ENCODE measurements at places on chromosomes 11 and 22. TPM values are rescaled to one million over a fixed set of nuclear protein-coding genes. Genes with fewer than 3 reads are reported as not detected.

DNA sequence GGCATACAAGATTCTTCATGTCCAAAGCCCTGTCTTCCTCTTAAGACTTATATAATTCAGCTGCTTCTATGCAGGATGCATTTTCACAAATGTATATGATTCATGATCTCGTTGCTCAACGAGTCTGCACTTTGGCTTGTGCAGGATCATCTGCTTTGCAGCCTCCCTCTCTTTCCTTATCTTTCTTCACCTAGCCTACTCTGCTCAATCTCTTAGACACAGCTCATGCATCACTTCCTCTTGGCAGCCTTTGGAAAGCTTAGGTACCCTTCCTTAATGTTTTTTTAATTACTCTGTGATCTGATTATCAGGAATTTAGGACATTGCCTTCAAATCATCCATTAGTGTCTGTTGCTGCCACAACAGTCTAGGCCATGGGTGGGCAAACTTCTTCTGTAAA is 673.8 kb downstream of the NELL1 start:
- DNase-seq: no peak

DNA sequence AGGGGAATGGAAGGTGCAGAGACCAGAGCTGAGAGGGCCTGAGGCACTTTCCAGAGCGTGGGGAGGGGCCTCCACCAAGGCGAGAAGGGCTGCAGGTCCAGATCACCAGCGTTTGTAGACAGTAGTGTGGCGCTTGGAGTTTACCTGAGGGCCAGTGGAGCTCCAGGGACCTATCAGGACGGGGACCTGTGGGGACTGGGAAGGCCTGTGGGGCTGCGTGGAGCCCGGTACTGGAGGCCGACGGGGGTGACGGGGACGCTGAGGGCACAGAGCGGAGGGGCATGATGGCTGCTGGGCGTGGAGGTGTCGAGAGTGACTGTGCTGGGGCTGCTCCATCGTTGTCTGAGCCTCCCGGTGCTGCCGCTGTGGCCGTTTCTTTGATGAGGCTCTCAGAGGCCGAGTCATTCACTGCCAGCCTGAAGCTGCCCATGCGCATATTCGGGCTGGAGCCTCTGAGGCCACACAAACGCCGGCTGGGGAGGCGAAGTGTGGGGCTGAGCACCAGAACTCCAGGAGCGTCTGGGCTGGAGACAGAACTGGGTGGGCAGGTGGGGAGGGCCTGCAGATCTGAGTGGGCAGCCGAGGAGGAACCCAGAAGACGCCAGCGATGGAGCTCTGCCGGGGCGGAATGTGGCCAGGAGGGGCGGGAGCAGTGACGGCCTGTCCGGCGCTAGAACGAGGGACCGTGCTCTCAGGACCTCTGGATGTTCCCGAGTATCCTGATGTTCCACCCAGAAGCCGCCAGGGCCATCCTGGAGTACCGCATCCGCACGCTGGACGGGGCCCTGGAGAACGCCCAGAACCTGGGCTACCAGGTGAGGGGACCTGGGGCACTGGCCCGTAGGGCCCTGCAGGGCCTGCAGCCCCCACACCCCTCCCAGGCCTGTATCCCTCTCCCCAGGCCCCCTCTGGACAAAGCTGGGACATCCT is 2.6 kb downstream of the PGGHG start:
- DNase-seq: peak; percentile 63

Gene PARVG
- total RNA-seq: 1.6 TPM

GRCh38 chr11:74950374-74950969 is 1.4 kb downstream of the SPCS2 start:
- DNase-seq: no peak

DNA sequence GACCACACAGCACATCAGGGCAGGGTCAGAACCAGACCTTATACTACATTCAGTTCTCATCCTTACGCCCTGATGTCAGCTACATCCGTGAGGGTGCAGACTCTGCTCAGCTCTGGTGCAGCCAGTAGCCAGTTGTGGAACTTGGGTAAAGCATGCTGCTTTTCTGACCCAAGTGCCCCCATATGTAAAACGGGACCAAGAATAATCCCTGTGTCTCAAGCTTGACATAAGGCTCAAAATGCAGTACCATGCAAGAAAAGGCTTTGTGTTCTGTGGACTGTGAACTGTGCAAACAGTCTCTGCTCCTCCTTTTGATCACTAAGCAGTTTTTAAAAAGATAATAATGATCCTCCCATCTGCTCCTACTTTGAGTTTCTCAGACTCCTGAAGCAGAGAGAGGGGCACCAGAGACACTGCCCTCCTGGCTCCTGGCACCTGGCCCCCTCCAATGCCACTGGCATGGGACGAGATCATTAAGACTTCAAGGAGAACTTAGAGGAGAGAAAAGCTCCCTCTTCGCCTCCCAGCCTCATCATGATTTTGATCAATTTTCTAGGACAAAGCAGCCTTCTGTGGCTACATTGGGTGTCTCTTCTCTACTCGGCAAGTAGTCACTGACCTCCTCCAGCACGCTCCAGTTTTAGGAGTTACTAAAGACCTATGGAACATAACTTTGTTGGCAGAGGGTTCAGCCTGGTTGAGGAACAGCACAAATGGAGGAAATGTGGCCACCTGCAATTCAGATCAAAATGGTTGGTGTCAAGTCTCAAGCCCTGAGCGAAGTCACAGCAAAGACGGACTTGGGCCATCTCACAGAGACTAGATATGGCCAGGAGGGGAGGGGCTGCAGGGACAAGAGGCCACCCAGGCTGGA is 23.9 kb downstream of the IL10RA start:
- DNase-seq: no peak

Gene OR56A3
- not detected for total RNA-seq

GRCh38 chr11:14300661-14301304 is 58.2 kb downstream of the RRAS2 start:
- no peak for DNase-seq

DNA sequence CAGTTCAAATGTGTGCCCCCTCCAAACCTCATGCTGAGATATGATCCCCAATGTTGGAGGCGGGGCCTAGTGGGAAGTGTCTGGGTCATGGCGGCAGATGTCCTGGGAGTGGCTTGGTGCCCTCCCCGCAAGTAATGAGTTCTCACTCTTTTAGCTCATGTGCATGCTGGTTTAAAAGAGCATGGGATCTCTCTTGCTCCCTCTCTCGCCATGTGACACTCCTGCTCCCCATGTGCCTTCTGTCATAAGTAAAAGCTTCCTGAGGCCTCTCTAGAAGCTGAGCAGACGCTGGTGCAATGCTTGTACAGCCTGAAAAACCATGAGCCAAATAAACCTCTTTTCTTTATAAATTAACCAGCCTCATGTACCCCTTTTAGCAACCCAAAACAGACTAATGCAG is 98.8 kb downstream of the SGSM3 start:
- no peak for DNase-seq

Gene FAU
- total RNA-seq: 602 TPM
